ENCODE measurements at places on chromosomes 1 and 21. TPM values are rescaled to one million over a fixed set of nuclear protein-coding genes. Genes with fewer than 3 reads are reported as not detected.
A peak's percentile ranks its signal among the peaks of the same experiment; 100 is the strongest.

Gene CD1D
- 6.5 TPM for total RNA-seq

GRCh38 chr1:232077809-232078208, 451.2 kb downstream of the DISC1 start:
- no peaks in the 10 kb centered on the region for H3K36me3 ChIP-seq
- no peak overlapping the region for H3K27ac ChIP-seq
- H3K4me1 ChIP-seq: no peaks in the 10 kb centered on the region
- no peaks in the 10 kb centered on the region for H3K27me3 ChIP-seq

GRCh38 chr1:34166191-34166624, 1.2 kb upstream of the CSMD2 start:
- peaks cover 22% of the 10 kb centered on the region for H3K27me3 ChIP-seq
- DNase-seq: no peak
- H3K4me1 ChIP-seq: peaks cover 5% of the 10 kb centered on the region
- no peak overlapping the region for H3K4me3 ChIP-seq
- no peaks in the 10 kb centered on the region for H3K36me3 ChIP-seq

DNA sequence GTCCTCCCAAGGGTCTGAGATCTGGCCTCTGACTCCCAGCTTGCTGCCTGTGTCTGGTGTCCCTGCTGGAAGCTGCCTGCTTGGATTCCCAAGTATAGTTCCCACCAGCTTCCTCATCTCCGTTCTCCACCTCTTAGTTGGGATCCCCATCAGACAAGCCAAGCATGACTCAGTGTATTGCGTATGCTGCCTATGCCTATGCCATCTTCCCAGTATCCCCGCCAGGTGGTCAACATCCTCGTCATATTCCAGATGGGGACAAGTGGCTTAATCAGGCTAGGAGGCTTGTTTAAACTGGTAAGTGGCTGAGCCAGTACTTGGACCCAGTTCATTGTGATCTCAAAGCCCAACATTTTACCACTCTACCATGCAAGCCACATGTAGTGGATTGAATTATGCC, 204.4 kb downstream of the GRIK3 start:
- H3K4me1 ChIP-seq: no peaks in the 10 kb centered on the region
- no peaks in the 10 kb centered on the region for H3K27me3 ChIP-seq
- no peak for DNase-seq
- H3K4me3 ChIP-seq: no peak overlapping the region
- H3K27ac ChIP-seq: no peak overlapping the region

DNA sequence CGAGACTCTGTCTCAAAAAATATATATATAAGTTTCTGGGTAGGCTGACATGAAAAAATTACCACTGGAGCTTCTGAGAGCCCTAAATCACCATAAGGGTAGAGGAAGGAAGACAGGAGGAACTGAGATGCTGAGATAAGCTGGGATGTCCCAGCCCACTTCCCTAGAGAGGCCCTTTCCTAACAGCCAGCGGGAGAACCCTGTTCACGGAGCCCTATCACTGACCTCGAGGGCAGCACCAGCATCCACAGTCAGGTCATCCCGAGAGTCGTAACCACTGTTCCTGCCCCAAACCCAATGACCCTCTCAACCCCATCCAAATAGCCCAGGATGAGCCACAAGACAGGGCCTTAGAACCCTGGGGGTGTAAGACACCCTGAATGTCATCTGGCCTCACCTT, 77.5 kb downstream of the CD34 start:
- no peak overlapping the region for H3K4me3 ChIP-seq
- H3K4me1 ChIP-seq: no peaks in the 10 kb centered on the region
- no peaks in the 10 kb centered on the region for H3K36me3 ChIP-seq
- H3K27me3 ChIP-seq: no peaks in the 10 kb centered on the region
- no peak overlapping the region for H3K27ac ChIP-seq

GRCh38 chr1:169733924-169734323, at the start of gene SELE:
Gene SELE, minus strand, starts transcription at chr1:169734079. Its CDS starts 467 bp downstream, at chr1:169733612.
- H3K27me3 ChIP-seq: no peaks in the 10 kb centered on the region
- no peak within 1 kb of the TSS for H3K27ac ChIP-seq
- no peak within 1 kb of the TSS for H3K4me3 ChIP-seq
- no peaks in the 10 kb centered on the region for H3K36me3 ChIP-seq
- H3K4me1 ChIP-seq: no peaks in the 10 kb centered on the region

- H3K27ac ChIP-seq: no peak overlapping the region
- no peaks in the 10 kb centered on the region for H3K27me3 ChIP-seq
- H3K4me3 ChIP-seq: no peak overlapping the region
- no peaks in the 10 kb centered on the region for H3K36me3 ChIP-seq
- no peaks in the 10 kb centered on the region for H3K4me1 ChIP-seq
Observed at GRCh38 chr1:23276531-23276930, 59.2 kb upstream of the HTR1D start.

- no peaks in the 10 kb centered on the region for H3K27me3 ChIP-seq
- no peaks in the 10 kb centered on the region for H3K4me1 ChIP-seq
- DNase-seq: no peak
- H3K36me3 ChIP-seq: no peaks in the 10 kb centered on the region
- H3K27ac ChIP-seq: no peak overlapping the region
Observed at GRCh38 chr1:194103101-194103500, 916.7 kb upstream of the B3GALT2 start.

- H3K27me3 ChIP-seq: no peaks in the 10 kb centered on the region
- peak overlapping the region; percentile 56 for H3K4me3 ChIP-seq
- H3K36me3 ChIP-seq: no peaks in the 10 kb centered on the region
- peak; percentile 81 for DNase-seq
- H3K27ac ChIP-seq: peak overlapping the region; percentile 84
Observed at GRCh38 chr1:216600730-216601609, 122.3 kb downstream of the ESRRG start.
